ENCODE measurements at places on chromosomes 12 and 14. TPM values are rescaled to one million over a fixed set of nuclear protein-coding genes. Genes with fewer than 3 reads are reported as not detected.

Gene TMEM121
- 6.8 TPM for total RNA-seq

Gene SDS
- not detected for total RNA-seq

Gene ANO2
- total RNA-seq = 0.63 TPM

Gene PRPF40B
- total RNA-seq = 27.4 TPM

Gene SDSL
- total RNA-seq = 4.5 TPM

- no peaks in the 10 kb centered on the region for H3K27me3 ChIP-seq
- H3K36me3 ChIP-seq = peaks cover 34% of the 10 kb centered on the region
- no peak overlapping the region for H3K27ac ChIP-seq
- H3K4me1 ChIP-seq = no peaks in the 10 kb centered on the region
- DNase-seq = no peak
- no peak overlapping the region for H3K4me3 ChIP-seq
Observed at GRCh38 chr12:132052196-132052932, 91.8 kb downstream of the DDX51 start.

DNA sequence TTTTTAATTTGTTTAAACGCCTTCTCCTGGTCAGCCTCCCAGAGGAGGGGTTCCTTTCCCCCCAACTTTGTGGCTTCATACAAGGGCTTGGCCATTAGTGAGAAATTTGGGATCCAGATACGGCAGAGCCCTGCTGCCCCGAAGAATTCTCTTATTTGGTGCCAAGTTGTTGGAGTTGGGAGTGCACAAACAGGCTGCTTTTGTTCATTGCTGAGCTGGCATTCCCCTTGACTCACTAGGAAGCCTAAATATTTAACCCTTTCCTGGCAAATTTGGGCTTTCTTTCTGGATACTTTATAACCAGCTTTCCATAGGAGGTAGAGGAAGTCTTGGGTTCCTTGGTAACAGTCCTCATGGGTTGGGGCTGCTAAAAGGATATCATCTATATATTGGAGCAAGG is 10.3 kb upstream of the ADAM21 start:
- DNase-seq = no peak
- H3K36me3 ChIP-seq = no peaks in the 10 kb centered on the region
- H3K27ac ChIP-seq = no peak overlapping the region
- H3K27me3 ChIP-seq = no peaks in the 10 kb centered on the region
- no peak overlapping the region for H3K4me3 ChIP-seq
- H3K4me1 ChIP-seq = no peaks in the 10 kb centered on the region

- H3K4me1 ChIP-seq = no peaks in the 10 kb centered on the region
- H3K27ac ChIP-seq = peak overlapping the region; percentile 43
- DNase-seq = no peak
- H3K27me3 ChIP-seq = no peaks in the 10 kb centered on the region
- H3K4me3 ChIP-seq = no peak overlapping the region
Observed at GRCh38 chr12:110340706-110341105, 59.7 kb downstream of the ATP2A2 start.

GRCh38 chr12:130133851-130134562 is 28.3 kb upstream of the FZD10 start:
- no peak overlapping the region for H3K4me3 ChIP-seq
- H3K27ac ChIP-seq = no peak overlapping the region
- no peak for DNase-seq
- peaks cover 63% of the 10 kb centered on the region for H3K27me3 ChIP-seq

GRCh38 chr14:70838076-70838475 is 28.8 kb upstream of the MAP3K9 start:
- no peak for DNase-seq
- H3K27ac ChIP-seq = no peak overlapping the region
- no peaks in the 10 kb centered on the region for H3K36me3 ChIP-seq
- no peak overlapping the region for H3K4me3 ChIP-seq
- no peaks in the 10 kb centered on the region for H3K4me1 ChIP-seq

DNA sequence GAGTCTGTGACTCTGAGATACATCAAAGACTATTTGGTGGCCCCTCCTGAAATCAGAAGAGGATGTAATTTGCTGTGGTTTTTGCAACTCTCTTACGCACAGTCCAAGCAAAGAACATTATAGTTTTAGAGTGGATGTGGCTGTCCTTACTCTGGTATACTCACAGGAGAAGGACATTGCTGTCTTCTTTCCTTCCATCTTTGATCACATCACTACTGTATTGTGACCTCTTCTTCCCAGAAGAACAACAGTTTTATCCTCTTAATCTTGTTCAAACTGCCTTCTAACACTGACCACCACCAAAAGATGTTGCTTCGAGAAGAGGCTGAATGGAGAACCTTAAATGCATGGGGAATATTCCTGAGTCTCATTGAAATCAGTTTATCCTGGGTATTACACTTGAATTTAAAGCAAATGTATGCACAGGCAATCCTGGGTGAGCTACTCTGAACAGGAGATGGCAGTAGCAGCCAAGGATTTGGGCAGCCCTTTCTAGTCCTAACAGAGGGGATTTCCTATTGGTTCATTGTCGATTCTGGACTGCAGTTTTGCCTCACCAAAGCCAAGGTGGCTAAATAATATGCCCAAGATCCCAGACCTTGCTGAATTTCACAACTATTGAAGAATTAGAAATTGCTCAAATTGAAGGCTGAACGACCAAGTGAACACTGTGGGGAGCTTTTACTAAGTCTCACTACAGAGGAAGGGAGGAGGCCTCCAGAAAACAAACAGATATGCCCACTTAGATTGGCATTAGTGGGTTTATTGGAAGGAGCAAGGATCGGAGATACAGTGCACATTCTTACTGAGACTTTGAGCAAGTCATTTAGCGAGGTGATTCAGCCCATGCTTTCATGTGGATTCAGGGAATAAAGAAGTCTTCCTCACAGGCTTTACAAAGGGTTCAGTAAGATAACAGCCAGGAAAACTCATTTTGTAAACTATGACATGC is 282.8 kb downstream of the PAWR start:
- peaks cover 9% of the 10 kb centered on the region for H3K4me1 ChIP-seq
- H3K4me3 ChIP-seq = no peak overlapping the region
- H3K27ac ChIP-seq = peak overlapping the region; percentile 45
- DNase-seq = peak; percentile 85

GRCh38 chr14:91075553-91075952 is 15.1 kb upstream of the RPS6KA5 start:
- H3K27me3 ChIP-seq = no peaks in the 10 kb centered on the region
- H3K4me1 ChIP-seq = no peaks in the 10 kb centered on the region
- no peak overlapping the region for H3K4me3 ChIP-seq
- no peak for DNase-seq
- no peaks in the 10 kb centered on the region for H3K36me3 ChIP-seq

- H3K4me3 ChIP-seq = no peak overlapping the region
- H3K27me3 ChIP-seq = no peaks in the 10 kb centered on the region
- H3K27ac ChIP-seq = no peak overlapping the region
- H3K36me3 ChIP-seq = no peaks in the 10 kb centered on the region
Observed at GRCh38 chr12:131608740-131609690, 101.9 kb upstream of the SFSWAP start.

GRCh38 chr12:69553628-69554248 is 31.5 kb upstream of the CCT2 start:
- H3K4me1 ChIP-seq = peaks cover 7% of the 10 kb centered on the region
- peak overlapping the region; percentile 32 for H3K27ac ChIP-seq
- DNase-seq = peak; percentile 67
- no peaks in the 10 kb centered on the region for H3K36me3 ChIP-seq
- H3K27me3 ChIP-seq = no peaks in the 10 kb centered on the region

- no peak for DNase-seq
- peaks cover 36% of the 10 kb centered on the region for H3K36me3 ChIP-seq
- no peaks in the 10 kb centered on the region for H3K27me3 ChIP-seq
- no peaks in the 10 kb centered on the region for H3K4me1 ChIP-seq
Observed at GRCh38 chr12:64745259-64745807, 13.9 kb downstream of the GNS start.

GRCh38 chr14:75497701-75498100 is 24.6 kb upstream of the BATF start:
- H3K4me1 ChIP-seq = no peaks in the 10 kb centered on the region
- no peaks in the 10 kb centered on the region for H3K36me3 ChIP-seq
- H3K27ac ChIP-seq = no peak overlapping the region
- no peak overlapping the region for H3K4me3 ChIP-seq

Measured in cardiac muscle cell (in vitro differentiated cells and primary cell).